Sigmoid colon (tissue), 7 donors: ENCODE measurements at places on chromosomes 16 and 17. TPM values are rescaled to one million over a fixed set of nuclear protein-coding genes. Genes with fewer than 3 reads are reported as not detected.
A peak's percentile ranks its signal among the peaks of the same experiment; 100 is the strongest.

DRC3 gene
- total RNA-seq = 1.9 TPM

HSF5 gene
- total RNA-seq = not detected

- H3K4me1 ChIP-seq = no peaks in the 10 kb centered on the region
- no peaks in the 10 kb centered on the region for H3K27me3 ChIP-seq
- no peak for DNase-seq
- H3K27ac ChIP-seq = peak overlapping the region; percentile 36
- peaks cover 23% of the 10 kb centered on the region for H3K36me3 ChIP-seq
Measured at GRCh38 chr16:24980077-24980793, 34.9 kb downstream of the ARHGAP17 start.

- no peaks in the 10 kb centered on the region for H3K4me1 ChIP-seq
- DNase-seq = no peak
- no peaks in the 10 kb centered on the region for H3K27me3 ChIP-seq
- no peak overlapping the region for H3K4me3 ChIP-seq
Measured at GRCh38 chr17:4485676-4486646, 12.7 kb upstream of the SPNS2 start.

DNA sequence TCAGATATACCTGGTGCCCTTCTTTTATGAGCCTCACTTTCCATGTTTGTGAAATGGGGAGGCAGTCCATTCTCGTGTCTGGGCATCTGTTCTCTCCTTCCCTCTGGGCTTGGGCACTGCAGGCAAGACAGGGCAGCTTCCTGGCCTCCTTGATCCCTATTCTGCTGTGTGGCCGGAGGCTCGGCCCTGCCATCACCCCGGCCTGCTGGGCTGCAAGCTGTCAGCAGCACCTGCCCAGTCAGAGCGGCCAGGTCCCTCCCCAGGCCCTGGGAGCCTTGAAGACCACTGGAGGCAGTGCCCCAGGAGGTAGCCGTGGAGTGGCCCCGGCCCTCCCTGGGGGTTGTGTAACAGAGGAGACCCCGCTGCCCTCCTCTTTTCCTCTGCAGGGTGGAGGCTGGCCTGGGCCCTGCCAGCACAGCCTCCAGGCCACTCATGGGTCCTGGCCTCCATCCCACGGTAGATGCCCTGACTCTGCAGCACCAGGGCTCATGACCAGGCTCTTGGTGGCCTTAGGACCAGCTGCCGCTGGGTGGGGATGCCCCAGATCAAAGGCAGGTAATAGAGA lies 9.2 kb downstream of the KCNJ12 start:
- no peaks in the 10 kb centered on the region for H3K36me3 ChIP-seq
- no peak for DNase-seq
- no peaks in the 10 kb centered on the region for H3K4me1 ChIP-seq
- no peak overlapping the region for H3K27ac ChIP-seq

- no peaks in the 10 kb centered on the region for H3K4me1 ChIP-seq
- no peak for DNase-seq
- peak overlapping the region; percentile 80 for H3K4me3 ChIP-seq
- no peaks in the 10 kb centered on the region for H3K27me3 ChIP-seq
- H3K36me3 ChIP-seq = no peaks in the 10 kb centered on the region
Measured at GRCh38 chr17:16492613-16493530, 879 bp upstream of the LRRC75A start.

DNA sequence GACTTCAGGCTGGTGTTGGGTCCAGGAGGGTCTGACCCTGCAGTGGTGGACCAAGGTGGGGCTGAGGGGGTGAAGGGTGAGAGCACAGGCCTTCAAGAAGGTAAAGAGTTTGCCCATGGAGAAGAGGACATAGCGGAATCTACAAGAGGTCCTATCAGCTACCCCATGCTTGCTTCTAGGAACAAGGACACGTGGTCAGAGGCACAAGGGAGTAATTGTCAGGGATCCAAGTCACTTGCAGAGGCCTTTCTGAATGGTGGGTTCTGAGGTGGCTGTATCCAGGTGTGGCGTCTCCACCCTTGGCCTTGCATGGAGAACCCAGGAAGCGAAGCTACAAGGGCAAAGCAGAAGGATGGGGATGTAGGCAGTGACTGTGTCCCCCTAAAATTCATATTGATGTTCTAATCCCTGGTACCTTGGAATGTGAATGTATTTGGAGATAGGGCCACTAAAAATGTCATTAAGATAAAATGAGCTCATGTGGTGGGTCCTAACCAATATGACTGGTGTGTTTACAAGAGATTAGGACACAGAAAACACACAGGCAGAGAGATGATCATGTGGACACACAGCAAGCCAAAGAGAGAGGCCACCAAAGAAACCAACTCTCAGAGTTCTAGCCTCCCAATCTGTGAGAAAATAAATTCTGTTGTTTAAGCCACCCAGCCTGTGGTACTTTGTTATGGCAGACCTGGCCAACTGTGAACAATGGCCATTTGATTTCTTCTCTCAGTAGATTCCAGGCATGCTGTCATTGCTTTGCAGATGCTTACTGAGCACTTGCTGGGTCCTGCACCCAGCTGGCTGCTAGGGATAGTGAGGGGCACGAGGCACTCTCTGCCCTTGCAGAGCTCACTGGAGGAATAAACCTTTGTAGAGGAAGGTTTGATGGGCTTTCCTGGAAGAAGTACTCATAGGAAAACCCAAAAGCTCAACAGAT lies 75.8 kb downstream of the UTP18 start:
- no peaks in the 10 kb centered on the region for H3K36me3 ChIP-seq
- DNase-seq = no peak
- H3K4me3 ChIP-seq = no peak overlapping the region

GRCh38 chr16:3051494-3051893 lies 5.1 kb downstream of the MMP25 start:
- no peaks in the 10 kb centered on the region for H3K36me3 ChIP-seq
- H3K4me1 ChIP-seq = peaks cover 5% of the 10 kb centered on the region
- no peak overlapping the region for H3K4me3 ChIP-seq
- no peak for DNase-seq
- no peak overlapping the region for H3K27ac ChIP-seq

DNA sequence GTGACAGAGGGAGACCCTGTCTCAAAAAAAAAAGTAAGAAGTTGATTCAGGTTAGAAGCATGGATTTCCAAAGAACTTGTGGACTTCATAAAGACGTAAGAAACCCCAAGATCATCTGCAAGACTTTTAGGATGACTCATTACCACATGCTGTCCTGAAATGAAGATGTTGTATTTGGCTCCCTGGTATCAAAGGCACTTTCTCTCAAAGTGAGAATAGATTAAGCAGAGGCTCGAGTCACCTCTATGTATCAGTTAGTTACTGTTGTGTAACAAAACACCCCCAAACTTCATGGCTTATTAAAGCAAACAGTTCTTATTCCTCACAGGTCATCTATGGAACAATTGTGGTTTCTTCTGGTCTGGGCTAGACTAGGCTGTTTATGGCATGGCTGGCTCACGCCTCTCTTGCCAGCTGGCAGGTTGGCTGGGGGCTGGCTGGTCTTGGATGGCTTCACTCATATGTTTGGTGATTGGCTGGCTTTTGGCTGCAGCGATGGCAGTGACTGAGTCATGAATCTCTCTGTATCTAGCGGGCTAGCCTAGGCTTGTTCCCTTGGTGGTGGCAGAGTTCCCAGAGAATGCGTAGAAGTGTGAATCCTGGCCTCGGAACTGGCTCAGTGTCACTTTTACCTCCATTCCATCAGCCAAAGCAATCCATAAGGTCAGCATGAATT lies 60.4 kb upstream of the MSI2 start:
- H3K4me3 ChIP-seq = no peak overlapping the region
- no peaks in the 10 kb centered on the region for H3K27me3 ChIP-seq
- H3K4me1 ChIP-seq = no peaks in the 10 kb centered on the region
- DNase-seq = no peak

CHAD gene
- total RNA-seq = not detected

DNA sequence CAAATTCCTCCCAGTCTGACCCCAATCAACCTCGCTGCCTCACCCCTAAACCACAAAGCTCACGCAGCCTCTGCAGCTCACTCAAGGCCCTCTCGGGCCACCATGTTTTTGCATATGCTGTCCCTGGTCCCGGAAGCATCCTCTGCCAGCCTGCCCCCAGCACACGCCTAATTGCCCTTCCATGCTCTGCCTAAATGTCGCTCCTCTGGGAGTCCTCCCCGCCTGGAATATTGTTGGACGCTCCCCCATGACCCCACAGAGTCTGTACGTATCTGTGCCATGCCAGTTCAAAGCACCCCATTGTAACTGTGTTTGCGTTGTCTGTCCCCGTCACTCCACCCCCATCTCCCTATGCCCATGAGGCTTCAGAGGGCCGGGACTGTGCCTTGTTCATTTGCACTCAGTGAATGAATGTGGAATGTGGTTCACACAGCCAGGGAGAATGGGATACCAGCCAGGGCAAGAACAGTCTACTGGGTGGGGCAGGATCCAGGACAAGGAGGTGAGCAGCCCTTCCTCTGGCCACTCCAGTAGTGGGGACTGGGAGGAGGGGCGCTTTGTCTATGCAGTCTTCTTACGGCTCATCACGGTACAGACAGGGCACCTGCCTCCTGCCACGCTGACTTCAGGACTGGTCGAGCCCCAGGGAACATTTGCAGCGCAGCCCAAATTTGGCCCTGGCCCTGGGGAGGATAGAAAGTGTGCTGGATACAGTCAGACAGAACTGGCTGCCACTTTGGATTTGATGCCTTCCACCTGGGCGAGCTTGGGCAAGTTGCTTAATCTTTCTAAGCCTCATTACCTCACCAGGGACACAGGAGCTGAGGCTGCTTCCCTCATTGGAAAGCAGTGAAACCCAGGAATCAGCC lies 48.5 kb downstream of the NOS2 start:
- H3K36me3 ChIP-seq = no peaks in the 10 kb centered on the region
- no peak overlapping the region for H3K4me3 ChIP-seq
- no peak overlapping the region for H3K27ac ChIP-seq
- H3K27me3 ChIP-seq = no peaks in the 10 kb centered on the region

DNA sequence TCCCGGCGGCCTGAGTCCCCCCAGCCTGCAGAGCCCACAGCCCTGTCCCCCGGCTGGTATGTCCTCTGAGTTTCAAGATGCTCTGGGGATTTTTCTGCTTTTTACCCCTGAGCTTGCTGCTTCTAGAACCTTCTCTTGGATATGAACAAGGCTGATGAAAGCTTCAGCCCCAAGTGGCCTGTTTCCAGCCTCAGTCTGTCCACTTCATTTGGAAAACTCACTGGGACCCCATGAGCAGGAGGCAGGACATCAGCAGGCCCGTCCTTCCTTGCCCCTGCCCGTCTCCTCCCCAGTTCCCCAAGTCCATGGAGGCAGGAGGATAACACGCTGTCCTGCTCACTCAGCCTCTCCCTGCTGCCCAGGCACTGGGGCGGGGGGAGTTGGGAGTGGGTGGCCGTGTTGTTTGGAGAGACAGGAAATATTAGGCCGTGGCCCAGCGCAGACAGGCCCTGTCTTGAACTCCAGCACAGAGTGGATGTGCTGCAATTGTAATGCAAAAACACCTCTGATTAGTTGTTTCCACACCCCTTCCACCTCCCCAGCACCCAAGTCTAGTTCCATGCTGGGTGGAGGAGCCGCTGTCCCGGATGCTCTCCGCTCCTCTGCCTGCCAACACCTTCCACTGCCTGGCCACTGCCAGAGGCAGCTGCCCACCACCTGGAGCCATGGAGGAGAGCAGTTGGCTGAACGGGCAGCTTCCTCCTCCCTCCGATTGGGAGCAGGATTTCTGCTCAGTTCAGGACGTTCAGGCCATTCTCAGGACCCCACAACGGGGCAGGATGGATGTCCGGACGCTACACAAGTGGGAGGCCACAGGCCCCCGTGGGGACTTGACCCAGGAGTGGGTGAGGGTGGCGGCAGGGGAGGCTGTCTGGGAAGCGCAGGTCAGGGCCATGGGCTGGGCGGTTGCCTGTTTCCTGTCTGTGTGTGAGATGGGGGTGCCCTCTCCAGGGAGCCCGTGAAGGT lies 216.9 kb upstream of the GSE1 start:
- H3K36me3 ChIP-seq = no peaks in the 10 kb centered on the region
- no peak overlapping the region for H3K4me3 ChIP-seq

DNA sequence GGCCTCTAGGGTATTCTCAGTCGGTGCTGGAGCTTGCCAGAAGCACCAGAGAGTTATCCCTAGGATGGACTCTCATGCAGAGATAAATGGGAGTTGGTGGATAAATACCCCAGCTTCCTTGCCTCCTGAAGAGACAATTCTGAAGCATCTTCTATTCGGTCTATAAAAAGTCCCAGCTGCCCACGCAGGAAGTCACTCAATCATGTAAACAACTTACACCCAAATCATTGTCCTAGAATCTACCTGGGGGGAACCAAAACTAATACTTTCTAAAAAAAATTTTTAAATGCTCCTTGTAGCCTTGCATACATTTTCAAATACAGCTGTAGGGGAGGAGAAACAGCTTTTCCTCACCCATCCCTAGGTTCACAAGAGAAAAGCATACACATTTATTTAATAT lies 66.6 kb upstream of the ELAC2 start:
- DNase-seq = no peak
- H3K36me3 ChIP-seq = no peaks in the 10 kb centered on the region
- peaks cover 9% of the 10 kb centered on the region for H3K27me3 ChIP-seq
- H3K4me1 ChIP-seq = no peaks in the 10 kb centered on the region

DNA sequence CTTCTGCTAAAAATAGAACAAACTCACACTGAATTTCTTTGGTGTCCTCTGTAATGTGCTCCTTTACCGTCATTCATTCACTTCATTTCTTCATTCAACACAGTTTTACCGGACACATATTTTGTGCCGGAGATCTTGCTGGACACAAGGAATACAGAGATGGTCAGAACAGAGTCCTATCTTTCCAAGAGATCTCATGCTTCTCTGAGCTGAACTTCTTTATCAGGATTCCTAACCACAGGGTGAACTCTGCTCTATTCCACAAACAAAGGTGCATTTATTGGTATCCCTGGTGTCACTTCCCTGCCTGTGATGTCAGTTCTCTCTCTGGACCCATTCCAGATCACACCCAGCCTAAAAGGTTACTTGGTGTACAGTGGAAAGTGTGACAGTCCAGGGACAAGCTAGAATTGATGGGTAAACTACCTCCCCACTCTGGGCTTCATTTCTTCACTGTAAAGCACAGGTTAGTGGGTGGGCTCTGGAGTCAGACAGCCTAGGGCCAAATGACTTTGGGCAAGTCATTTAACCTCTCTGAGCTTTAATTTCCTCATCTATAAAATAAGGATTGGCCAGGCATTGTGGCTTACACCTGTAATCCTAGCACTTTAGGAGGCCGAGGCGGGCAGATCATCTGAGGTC lies 4.2 kb downstream of the IFI35 start:
- DNase-seq = no peak
- H3K27ac ChIP-seq = peak overlapping the region; percentile 45

- H3K27me3 ChIP-seq = no peaks in the 10 kb centered on the region
- H3K4me3 ChIP-seq = no peak overlapping the region
- no peak overlapping the region for H3K27ac ChIP-seq
- H3K36me3 ChIP-seq = no peaks in the 10 kb centered on the region
- H3K4me1 ChIP-seq = no peaks in the 10 kb centered on the region
Measured at GRCh38 chr16:12084436-12084835, 107.9 kb downstream of the SNX29 start.

NR1D1 gene
- total RNA-seq = 11.6 TPM

GRCh38 chr16:4700997-4701743 lies 7.8 kb downstream of the NUDT16L1 start:
- H3K4me3 ChIP-seq = no peak overlapping the region
- H3K36me3 ChIP-seq = peaks cover 53% of the 10 kb centered on the region
- DNase-seq = no peak
- H3K27ac ChIP-seq = no peak overlapping the region

- H3K4me3 ChIP-seq = no peak overlapping the region
- H3K4me1 ChIP-seq = peaks cover 10% of the 10 kb centered on the region
- no peaks in the 10 kb centered on the region for H3K36me3 ChIP-seq
- H3K27ac ChIP-seq = no peak overlapping the region
Measured at GRCh38 chr17:42429726-42430447, 6.8 kb upstream of the CAVIN1 start.
